ENCODE measurements at places on chromosomes 6 and 20.

DNA sequence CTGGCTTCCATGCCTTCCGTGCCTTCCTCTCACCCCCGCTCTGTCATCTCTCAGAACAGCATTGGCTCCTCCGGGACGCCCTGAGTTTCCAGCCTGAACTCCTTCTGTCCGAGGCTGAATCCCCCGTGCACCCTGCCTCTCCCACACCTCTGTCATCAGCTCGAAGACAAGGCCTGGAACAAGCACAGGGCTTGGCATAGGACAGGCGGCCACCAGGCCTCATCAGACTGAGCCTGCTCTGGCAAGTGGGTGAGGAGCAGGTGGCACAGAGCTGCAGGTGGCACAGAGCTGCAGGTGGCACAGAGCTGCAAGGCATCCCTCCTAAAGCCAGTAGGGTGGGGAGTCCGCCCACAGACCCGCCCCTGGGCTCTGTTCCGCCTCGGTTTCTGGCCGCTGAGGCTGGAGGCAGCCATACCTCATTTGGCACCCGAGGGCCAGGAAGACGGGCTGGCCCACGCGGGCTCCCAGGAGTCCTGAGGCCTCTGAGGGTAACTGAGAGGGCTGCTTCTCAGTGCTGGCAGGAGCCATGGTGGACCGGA lies 60.2 kb downstream of the EZR start:
- no peak for DNase-seq

DNA sequence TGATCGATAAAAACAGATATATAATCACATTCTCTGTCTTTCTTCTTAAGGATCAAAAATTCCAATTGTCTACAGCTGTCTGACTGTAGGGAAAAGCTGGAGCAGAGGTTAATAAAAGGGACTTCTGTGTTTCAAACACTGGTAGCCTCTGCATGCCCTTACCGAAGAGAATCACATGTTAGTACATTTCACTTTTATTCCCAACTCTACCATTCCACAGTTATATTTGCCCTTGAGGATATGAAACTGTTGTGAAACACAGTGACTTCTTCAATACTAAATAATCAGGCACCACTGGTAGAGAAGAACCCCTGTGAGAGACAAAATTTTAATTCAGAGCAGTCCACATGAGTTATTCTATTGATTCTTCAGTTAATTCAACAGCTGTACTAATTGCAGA lies 1187.3 kb upstream of the CITED2 start:
- DNase-seq = no peak

GRCh38 chr6:104418125-104418524 lies 441.6 kb downstream of the HACE1 start:
- DNase-seq = no peak

DNA sequence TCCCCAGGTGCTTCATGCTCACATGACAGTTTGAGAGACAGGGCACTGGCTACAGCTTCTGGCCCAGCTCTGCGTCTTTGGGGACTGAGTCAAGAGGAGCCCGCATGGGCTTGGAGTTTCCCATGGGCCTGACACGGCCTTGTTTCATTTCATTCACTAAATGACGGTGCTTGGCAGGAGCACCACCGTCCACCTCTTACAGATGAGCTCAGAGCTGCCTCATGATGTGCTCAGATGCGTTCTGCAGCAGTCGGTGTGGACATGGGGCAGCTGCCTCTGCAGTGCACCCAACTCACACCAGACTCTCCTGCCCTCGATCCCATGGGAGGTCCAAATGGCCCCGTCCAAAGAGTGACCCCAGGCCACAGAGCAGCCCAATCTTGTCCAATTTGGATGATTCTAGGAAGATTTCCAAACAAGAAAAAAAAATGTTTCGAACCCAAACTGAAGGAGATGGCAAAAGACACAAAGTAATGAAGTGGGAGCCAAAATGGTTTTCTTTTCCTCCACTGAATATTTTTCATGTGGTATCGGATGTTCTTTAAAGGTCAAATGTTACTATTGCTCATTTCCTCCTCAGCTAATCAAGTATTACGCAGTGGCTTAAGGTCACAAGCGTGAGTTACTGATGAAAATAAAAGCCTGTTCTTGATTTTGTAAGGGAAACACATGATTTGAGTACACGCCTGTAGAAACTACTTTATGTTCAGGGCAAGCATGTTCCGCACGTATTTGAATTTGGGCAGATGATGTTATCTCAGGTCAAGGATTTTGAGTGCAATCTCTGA lies 524.2 kb downstream of the CDH26 start:
- DNase-seq = no peak

DNA sequence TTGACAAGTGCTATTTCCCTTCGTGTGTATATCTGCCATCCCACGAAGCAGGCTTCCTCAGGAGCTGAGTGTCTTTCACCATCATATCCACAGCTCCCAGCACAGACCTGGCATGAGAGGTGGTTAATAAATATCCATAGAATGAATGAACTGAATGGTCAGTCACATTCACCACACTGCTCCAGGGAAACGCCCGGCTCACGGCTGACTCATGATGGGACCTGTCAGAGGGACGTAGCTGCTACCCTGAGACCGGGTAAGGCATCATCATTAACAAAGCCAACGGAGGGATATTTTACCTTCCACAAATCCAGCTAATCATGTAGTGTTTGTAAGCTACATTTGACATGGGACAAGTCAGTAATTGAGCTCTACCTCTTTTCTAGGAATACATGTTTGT lies 12.5 kb downstream of the AGPAT4 start:
- DNase-seq = no peak

DNA sequence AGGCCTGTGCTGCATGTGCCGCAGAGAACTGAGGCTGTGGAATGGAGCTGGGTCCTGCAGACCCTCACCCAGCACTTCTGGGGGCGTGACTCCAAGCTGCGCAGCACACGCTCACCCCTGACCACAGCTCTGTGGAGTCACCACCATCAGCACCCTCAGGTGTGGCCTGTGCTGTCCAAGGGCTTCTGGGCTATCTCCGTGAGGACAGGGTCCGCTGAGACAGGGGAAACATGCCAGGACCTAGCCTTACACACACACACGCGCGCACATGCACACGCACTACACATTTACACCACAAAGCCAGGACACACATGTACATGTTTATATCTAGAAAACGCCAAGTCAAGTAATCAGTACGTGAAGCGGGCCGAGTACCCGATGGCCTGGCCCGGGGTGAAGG lies 26.8 kb upstream of the TCFL5 start:
- no peak for DNase-seq

DNA sequence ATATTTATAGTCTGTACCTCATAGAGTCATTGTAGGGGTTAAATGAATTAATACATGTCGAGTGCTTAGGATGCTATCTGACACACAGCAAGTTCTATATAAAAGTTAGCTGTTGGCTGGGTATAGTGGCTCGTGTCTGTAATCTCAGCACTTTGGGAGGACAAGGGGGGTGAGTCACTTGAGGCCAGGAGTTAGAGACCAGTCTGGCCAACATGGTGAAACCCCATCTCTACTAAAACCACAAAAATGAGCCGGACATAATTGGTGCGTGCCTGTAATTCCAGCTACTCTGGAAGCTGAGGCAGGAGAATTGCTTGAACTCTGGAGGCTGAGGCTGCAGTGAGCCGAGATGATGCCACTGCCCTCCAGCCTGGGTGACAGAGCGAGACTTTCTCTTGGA lies 222.9 kb downstream of the UBE3D start:
- DNase-seq = no peak

- DNase-seq = no peak
Observed at GRCh38 chr20:55515832-55516231, 489.5 kb downstream of the CBLN4 start.

- DNase-seq = no peak
Observed at GRCh38 chr6:138018297-138018696, 88.9 kb downstream of the PERP start.

DNA sequence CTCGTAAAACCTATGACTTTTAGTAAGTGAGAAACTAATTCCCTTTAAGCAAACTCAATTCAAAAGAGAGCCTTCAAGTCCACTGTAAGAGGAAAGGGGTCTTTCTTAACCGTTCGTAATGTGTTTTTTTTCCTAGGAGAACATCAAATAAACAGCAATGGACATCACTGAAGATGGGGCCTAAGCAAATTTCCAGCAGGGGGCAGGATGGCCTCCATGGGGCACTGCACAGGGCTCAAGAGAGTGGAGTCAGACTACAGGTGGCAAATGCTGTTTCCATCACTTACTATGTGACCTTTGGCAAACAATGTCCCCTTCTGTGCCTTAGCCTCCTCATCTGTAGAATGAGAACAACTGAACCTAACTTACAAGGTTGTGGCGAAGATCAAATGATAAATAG lies 88.7 kb downstream of the ARHGAP18 start:
- peak; percentile 37 for DNase-seq

GRCh38 chr6:2193931-2194330 lies 51.5 kb downstream of the GMDS start:
- no peak for DNase-seq

GRCh38 chr20:33821270-33821836 lies 10.2 kb downstream of the CHMP4B start:
- peak; percentile 35 for DNase-seq

GRCh38 chr6:4637691-4638433 lies 138.3 kb upstream of the CDYL start:
- DNase-seq = no peak

GRCh38 chr6:282177-282866 lies 10.0 kb upstream of the DUSP22 start:
- no peak for DNase-seq

GRCh38 chr20:43953919-43954592 lies 39.4 kb downstream of the TOX2 start:
- no peak for DNase-seq

- no peak for DNase-seq
Observed at GRCh38 chr6:159890201-159890600, 587 bp upstream of the MAS1 start.

GRCh38 chr6:156557251-156557910 lies 219.8 kb upstream of the ARID1B start:
- peak; percentile 78 for DNase-seq

GRCh38 chr6:80133020-80133419 lies 26.5 kb downstream of the BCKDHB start:
- DNase-seq = peak; percentile 74

DNA sequence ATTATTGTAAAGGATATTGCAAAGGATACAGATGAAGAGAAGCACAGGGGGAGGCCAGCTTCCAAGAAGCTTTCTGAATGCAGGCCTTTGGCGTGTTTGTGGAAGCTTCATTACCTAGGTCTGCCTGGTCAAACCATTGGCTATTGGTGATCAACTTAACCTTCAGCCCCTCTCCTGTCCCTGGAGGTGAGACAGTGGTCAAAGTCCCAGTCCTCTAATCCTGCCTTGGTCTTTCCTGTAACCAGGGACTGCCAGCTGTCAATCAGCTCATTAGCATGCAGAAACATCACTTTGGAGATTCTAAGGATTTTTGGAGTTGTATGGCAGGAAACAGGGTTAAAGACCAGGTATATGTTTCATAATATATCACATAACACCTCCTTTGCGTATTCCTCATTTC lies 13.0 kb downstream of the RIN2 start:
- peak; percentile 65 for DNase-seq

- no peak for DNase-seq
Observed at GRCh38 chr6:119274197-119274595, 75.4 kb downstream of the MAN1A1 start.

DNA sequence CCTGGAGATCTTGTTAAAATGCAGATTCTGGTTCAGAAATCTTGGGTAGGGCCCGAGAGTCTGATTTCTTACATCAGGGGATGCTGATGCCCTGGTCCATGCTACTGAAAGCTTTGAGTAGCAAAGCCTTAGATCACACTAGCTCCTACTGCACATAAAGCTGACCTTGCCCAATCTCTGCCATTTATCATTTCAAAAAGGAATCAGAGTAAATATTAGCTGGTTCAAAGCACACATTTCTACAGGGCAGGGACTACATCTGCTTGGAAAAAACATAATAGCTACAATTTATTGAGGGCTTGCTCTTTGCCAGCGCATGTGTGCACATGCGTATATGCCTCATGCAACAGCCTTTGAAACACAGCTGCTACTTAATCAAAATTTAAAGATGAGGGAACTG lies 440.4 kb upstream of the ARID1B start:
- no peak for DNase-seq

DNA sequence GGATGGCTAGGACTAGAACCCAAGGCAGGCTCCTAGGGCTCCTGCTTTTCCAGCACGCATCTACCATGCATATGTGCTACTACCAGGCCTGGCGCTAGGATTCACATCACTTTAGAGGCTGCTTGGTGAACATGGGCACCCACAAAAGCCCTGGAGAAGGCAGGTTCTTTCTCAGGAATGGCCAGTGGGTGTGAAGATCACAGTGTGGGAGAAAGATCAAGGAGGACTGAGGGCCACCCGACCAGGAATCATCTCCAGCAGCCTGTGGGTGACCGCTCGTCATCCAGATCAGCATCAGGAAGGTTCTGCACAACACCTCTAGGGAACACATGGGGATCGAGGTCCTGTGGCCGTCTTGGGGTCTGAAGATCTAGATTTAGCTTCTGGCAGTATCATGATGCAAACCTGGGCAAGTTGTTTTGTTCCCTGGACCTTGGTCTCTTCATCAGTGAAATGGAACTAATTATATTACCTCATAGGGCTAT lies 27.3 kb downstream of the SRSF3 start:
- DNase-seq = no peak

DNA sequence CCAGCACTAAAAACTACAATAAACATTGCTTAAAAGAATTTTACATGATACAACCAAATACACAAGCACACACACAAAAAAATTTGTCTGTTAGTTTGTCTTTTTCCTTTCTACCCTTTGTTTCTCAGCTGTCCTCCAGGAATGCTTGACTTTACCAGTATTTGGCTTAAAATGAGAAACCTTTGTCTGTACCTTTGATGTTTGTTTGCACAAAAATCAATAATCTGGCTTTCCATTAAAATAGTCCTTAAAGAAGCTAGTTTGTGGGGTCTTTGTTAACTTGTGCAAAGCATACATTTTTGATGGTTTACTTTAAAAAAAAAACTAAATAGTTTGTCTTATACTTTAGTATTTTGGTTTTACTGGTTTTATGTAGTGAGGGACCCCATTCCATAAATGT lies 49.3 kb downstream of the RPRD1B start:
- DNase-seq = no peak

- no peak for DNase-seq
Observed at GRCh38 chr20:60803335-60804055, 448.6 kb upstream of the CDH4 start.

- DNase-seq = no peak
Observed at GRCh38 chr6:164035900-164036485, 621.5 kb downstream of the QKI start.

GRCh38 chr20:34062570-34063482 lies 49.2 kb downstream of the EIF2S2 start:
- no peak for DNase-seq

DNA sequence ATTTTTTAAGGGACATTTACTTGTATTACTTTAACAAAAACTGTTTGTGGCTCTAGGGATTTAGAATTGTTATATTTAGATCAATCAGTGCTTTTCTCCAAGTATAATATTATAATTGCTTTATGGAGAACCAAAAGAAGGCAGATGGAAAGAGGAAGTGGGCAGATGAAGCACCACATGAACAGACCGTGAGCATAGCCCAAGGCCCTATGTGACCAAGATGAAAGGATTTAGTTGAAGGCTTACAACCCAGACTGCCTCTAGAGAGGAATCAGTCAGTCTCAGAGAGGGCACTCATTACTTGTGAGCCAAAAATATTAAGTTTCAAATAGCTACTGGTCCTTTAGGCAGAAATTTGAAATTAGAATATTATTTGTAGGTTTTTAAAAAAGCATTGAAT lies 102.3 kb upstream of the IMPG1 start:
- DNase-seq = no peak
